ENCODE measurements at places on chromosomes 16 and 17. TPM values are rescaled to one million over a fixed set of nuclear protein-coding genes. Genes with fewer than 3 reads are reported as not detected.

Gene ZNF469
- 9.7 TPM for total RNA-seq

GRCh38 chr16:88634141-88634993, 4.0 kb upstream of the IL17C start:
- peak; percentile 65 for DNase-seq

- DNase-seq: no peak
Observed at GRCh38 chr17:39647256-39647655, 10.3 kb downstream of the STARD3 start.

DNA sequence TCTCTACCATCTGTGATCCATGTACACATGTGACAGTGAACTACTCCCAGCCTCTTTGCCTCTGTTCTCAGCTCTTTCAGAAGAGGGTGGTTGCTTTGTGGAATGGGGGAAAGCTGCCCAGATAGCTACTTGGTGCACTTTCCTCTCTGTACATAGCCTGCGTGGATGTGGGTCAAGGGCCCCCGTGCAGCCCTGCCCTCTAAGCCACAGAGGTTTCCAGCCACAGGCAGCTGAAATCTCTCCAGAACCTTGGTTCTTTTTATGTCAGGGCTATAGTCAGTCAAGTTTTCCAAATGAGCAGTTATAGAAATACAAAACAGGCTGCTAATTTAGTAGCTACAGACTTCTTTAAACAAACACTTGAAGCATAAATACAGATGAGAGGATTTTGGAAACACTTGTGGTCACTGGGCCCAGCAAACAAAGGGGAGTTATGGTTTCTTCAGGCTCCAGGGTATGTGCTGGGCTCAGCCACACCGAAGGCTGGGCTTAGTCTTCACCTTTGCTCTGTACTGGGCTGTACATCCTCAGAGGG, 199.7 kb upstream of the ASIC2 start:
- DNase-seq: peak; percentile 52

GRCh38 chr16:88287219-88287618, 95.5 kb upstream of the ZNF469 start:
- DNase-seq: no peak

DNA sequence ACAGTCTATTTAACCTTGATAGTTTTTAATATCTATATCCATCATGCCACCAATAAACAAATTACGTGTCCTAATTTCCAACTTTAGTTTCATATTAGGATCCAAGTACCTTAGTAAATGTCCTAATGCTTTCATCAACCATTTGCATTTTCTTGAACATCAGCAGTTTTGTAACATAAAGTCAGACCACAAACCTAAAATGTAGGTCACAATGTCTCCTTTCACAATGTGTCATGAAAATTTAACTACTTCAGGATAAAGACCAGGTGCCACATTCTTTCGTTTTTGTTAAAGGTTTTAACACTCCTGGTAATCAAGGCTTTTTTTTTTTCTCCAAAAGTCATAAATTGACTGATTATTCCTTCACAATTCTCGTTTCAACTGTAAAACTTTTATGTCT, 310.7 kb upstream of the PMFBP1 start:
- DNase-seq: peak; percentile 13

GRCh38 chr16:65316808-65317207, 194.9 kb upstream of the CDH11 start:
- no peak for DNase-seq

- peak; percentile 57 for DNase-seq
Observed at GRCh38 chr17:5329784-5330557, 47.9 kb downstream of the RABEP1 start.

DNA sequence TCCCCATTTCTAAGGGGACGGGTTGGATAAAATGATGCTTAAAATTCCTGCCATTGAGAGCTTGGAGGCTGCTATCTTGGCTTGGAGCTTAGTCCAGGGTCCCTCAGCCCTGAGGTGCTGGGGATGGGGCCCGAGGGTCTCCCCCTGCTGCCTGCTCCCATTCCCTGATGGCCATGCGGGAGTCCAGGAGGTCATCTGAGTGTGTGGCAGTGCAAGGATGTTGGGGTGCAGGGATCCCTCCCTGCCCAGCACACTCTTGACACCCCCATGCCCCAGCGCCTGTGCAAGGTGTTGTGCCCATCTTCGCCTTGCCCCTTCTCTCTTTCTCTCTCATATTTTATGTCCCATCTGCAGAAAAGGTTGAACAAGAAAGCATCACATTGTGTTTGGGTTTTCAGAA, 90.4 kb downstream of the IRF8 start:
- DNase-seq: no peak

All from fibroblast of villous mesenchyme (primary cell).